ENCODE measurements at places on chromosomes 1 and 21. TPM values are rescaled to one million over a fixed set of nuclear protein-coding genes. Genes with fewer than 3 reads are reported as not detected.

DNALI1 gene
- 8.7 TPM for polyA plus RNA-seq

MPL gene
- 0.22 TPM for polyA plus RNA-seq

RXRG gene
- polyA plus RNA-seq: 58.1 TPM

FMO2 gene
- polyA plus RNA-seq: 1.2 TPM

IGSF8 gene
- 16.7 TPM for polyA plus RNA-seq

Data from forelimb muscle (tissue), 1 donor.